ENCODE measurements at places on chromosomes 2 and 18.

- no peak for DNase-seq
Measured at GRCh38 chr2:2735041-2735440, 404.0 kb upstream of the MYT1L start.

- no peak for DNase-seq
Measured at GRCh38 chr18:67282796-67283195, 233.7 kb downstream of the DSEL start.

DNA sequence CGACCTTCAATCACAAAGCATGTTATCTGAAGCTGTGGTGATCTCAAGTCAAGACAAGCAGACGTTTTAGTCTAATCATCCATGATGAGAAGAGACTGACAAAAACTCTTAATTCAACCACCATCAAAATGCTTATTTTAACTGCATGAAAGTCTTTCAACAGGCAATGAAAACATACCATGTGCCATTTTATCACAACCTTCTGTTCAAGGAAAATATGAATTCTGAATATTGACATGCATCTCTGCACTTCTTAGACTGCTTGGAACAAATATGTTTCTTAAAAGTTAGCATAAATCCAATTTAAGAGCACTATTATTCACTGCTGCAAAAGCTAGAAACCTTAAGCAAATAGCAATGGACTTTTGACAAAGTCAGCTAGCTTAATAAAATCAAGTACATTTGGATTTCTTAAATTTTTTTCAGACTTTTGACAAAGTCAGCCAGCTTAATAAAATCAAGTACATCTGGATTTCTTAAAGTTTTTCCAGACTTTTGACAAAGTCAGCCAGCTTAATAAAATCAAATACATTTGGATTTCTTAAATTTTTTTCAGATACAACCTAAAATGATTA is 70.9 kb downstream of the OLA1 start:
- DNase-seq = no peak

- DNase-seq = no peak
Measured at GRCh38 chr2:35973737-35974132, 381.8 kb upstream of the CRIM1 start.

DNA sequence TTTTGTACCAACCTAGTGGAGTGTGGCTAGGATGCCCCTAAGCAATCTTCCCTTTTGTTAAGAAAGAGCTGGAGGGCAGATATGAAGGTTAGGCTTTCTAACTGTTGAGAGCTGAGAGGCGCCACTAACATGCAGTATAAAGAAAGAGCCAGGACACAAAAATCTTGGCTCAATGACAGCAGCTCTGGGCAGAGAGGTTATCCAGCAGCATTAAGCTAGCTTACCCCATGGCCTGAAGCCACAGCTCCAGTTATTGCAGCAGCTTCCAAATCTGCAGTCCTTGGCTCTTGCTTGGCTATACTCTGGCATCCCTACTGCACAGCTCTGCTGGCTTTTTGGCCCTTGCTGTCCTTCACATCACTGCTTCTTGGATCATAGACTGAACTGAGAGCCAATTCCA is 213.4 kb downstream of the GPD2 start:
- no peak for DNase-seq

GRCh38 chr18:13890761-13891361 is 24.5 kb downstream of the MC2R start:
- DNase-seq = no peak

- no peak for DNase-seq
Measured at GRCh38 chr2:177474301-177474700, 81.7 kb downstream of the AGPS start.

DNA sequence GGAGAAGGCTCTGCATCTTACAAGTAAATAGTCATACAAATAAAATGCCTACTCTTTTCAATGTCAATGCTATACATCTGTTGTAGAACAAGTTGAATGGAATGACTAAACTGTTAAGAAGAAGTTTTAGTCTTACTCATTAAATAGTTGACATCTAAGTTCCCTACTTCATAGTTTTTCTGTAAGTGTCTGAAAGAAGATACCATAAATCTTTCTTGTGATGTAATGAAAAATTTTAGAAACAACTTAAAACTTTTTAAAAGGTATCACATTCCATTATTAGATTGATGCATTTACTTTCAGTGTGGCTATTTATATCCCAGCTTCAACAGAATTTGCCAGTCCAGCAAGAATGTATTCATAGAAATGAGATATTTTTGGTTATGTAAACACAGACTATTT is 185.2 kb upstream of the EPC2 start:
- no peak for DNase-seq

DNA sequence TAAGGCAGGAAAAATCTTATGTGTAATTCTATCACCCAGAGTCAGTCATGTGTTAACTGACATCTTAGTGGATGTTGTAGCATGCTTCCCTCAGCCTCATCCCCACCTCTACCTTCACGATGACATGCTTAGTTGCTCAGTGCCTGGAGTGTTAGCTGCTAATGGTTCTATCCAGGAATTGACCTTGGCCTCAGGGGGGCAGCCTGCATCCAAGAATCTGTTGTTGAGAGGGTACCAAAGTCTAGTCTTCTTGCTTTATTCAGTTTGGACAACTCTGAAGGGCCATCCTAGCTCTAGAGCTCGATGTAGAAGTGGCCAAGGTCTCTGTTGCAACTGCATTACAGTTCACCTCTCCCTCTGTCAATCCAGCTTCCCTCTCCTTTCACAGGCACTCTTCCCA is 61.2 kb downstream of the ACYP2 start:
- no peak for DNase-seq

DNA sequence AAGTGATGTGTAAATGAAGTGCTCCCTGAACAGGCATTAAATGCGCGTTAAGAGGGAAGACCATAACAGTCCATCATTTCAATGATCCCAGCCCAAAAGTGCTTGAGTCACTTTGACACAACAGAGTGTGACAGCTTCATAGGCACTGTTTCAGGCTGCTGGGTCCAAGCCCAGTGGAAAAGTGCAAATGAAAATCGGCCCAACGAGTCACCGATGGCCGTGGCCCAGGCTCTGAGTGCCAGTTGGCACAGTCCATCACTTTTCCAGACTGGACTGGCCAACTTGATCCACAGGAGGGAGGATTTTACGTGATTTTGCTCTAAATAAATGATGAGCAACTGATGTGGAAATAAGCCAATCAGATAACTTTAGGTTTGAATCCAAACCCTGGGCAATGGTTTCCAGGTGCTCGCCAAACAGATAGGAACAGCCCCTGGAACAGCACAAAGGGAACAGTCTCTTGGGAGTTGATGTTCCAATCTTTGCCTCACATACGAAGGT is 114.0 kb downstream of the SP3 start:
- no peak for DNase-seq

DNA sequence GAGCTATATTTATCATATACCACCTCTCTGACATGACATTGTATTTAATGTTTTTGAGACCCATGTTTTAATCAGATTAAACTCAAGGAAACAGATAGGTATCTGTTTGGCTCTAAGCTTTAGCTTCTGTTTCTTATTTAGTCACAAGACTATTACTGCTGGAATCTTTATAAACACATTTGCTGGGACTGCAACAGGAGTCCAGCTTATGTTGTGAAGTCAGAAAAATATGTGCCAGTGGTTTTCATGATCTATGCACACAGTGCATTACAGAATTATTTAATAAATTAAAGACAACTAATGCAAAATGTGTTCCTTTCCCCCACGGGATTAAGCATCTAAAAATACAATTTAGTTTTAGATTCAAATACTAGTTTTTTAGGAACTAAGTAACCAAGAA is 338.9 kb downstream of the ZEB2 start:
- no peak for DNase-seq

- no peak for DNase-seq
Measured at GRCh38 chr2:173109253-173110188, 33.9 kb downstream of the MAP3K20 start.

DNA sequence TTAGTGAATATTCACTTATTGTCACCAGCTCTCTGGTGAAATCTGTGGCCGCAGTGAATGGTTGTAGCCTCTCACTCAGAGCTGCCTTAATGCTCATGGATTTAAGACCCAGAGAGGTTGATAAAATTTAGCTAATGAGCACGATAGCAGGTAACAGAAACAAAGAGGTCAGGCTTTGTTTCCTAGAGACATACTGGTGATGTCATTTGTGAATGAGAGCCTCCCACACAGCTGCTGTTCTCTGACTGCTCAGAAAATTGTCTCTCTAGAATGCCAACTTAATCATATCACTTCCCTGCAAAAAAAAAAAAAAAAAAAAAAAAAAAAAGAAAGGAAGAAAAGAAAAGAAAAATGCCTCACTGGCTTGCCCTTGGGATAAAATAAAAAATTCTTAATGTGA is 411.7 kb upstream of the MYT1L start:
- no peak for DNase-seq

GRCh38 chr2:38909872-38910271 is 20.2 kb downstream of the ARHGEF33 start:
- DNase-seq = no peak

GRCh38 chr2:110751642-110752041 is 19.3 kb downstream of the ACOXL start:
- no peak for DNase-seq

DNA sequence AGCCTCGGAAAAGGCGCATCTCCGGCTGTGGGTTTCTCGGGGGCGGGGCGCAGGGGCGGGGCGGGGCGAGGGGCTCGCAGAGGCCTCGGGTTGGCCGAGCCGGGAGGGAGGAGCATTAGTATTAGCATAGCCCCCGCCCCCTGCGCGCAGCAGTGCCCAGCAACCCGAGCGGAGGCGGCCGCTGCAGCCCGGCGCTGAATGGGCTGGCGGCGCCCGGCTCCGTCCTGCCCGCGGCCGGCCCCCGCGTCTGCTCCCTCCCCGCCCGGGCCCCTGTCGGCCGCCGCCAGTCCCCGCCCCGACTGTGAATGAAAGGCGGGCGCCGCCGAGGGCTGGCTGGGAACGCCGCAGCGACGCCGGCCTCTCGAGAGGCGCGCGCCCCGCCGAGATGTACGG is at the start of gene EFR3B:
Gene EFR3B, plus strand, starts transcription at position 149 of the 393 bp plus-strand sequence. Its CDS starts 237 bp downstream, at position 386.
- DNase-seq = peak; percentile 65

GRCh38 chr2:43507137-43507536 is 88.7 kb downstream of the THADA start:
- DNase-seq = no peak

DNA sequence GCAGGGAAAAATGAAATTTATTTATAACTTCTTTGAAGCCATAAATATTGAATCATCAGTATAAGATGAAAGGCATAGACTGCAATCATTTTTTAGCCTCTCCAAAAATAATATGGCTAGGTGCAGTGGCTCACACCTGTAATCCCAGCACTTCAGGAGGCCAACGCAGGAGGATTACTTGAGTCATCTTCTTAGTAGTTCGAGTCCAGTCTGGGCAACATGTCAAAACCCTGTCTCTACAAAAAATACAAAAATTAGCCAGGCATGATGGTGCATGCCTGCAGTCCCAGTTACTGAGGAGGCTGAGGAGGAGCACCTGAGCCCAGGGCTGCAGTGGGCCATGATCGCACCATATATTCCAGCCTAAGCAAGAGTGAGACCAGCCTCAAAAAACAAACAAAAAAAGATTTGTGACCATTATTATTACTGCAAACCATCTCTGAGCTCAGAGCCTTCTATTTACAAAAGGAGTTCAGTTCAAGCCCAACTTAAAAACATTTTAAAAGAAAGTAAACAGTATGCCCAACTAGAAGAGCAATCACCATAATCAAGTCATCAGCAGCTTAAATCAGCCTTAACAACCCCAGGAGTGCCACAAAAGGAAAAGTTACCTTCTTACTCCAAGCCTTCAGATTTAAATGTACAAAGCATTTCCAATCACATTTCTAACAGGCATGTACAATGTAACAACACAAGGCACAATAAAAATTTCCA is 37.5 kb downstream of the KCNG3 start:
- no peak for DNase-seq

- no peak for DNase-seq
Measured at GRCh38 chr18:76212960-76213359, 282.1 kb downstream of the ZNF516 start.

DNA sequence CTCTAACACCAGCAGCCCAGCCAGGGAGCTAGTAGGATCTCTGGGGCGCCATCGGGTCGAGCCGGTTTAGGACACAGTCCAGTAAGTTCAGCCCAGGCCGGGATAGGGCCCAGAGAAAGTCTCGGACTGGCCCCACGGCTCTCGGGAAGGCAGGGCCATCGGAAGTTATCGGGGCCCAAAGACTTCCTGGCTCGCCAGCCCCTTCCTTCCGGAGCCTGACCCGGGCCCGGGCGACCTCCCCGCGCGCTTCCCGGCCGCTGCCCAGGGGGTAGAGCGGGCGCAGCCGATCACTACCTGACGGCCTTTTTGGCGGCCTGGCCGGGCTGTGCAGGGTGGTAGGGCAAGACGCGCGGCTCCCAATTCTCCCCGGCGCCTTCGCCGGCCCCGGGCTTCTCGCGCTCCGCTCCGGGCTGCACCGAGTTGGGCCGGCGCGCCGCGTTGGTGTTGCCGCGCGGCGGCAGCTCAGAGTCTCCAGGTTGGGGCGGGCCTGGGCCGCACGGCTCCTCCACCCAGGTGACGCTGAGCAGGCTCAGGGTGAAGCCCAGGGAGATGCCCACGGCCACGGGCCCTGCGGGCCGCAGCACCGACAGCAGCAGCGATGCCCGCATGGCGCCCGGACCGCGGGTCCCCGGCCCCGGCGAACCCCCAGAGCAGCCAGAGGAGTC is 546 bp downstream of the CHPF start:
- no peak for DNase-seq

DNA sequence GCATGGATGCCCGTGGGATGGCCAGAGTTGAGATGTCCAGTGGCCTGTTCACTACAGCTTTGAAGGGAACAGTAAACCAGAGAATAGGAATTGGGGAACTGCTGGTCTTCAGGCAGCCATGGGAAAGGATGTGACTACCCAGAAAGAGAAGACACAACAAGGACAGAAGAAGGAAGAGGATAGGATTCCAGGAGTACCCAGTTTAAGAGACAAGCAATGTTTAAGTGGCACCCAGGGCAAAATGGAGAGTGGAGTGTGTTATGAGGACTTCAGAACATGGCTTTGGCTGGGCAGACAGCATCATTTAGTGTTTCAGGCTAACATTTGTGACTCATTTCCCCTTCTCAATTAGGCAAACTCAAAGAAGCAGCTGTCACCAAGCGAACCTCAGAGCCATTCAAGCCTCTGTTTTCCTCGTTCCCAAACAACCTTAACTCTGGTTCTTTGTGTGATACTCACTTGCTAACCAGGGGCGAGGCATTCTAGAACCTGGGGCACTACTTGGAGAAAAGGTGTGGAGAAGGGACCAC is 4.0 kb upstream of the FAM124B start:
- DNase-seq = no peak

DNA sequence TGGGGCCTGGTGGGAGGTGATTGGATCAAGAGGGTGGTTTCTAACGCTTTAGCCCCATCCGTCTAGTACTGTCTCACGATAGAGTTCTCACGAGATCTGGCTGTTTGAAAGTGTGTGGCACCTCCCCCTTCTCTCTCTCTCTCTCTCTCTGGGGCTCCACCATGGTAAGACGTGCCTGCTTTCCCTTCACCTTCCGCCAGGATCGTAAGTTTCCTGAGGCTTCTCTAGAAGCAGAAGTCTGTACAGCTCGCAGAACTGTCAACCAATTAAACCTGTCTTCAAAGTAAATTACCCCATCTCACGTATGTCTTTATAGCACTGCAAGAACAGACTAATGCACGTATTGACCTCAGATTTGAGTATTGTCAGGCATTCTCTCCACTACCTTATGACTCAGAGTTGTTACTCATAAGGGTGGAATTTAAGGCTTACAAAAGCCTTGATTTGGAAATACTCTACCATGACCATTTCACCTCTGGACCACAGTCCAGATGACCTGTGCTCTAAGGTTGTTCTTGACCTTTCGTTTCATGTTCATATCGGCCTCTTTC is 99.5 kb upstream of the AGAP1 start:
- no peak for DNase-seq

- no peak for DNase-seq
Measured at GRCh38 chr2:47078541-47079482, 76.3 kb downstream of the STPG4 start.

GRCh38 chr2:96882230-96882629 is 12.3 kb upstream of the SEMA4C start:
- DNase-seq = no peak

GRCh38 chr2:118185210-118186109 is 97.2 kb downstream of the INSIG2 start:
- DNase-seq = no peak

All from stimulated activated CD8-positive, alpha-beta memory T cell treated with anti-CD3 and anti-CD28 coated beads, Interleukin-7, amount 100 ng/mL, for 1 hour (primary cell).